ENCODE measurements at places on chromosomes 16 and 17. TPM values are rescaled to one million over a fixed set of nuclear protein-coding genes. Genes with fewer than 3 reads are reported as not detected.

DNA sequence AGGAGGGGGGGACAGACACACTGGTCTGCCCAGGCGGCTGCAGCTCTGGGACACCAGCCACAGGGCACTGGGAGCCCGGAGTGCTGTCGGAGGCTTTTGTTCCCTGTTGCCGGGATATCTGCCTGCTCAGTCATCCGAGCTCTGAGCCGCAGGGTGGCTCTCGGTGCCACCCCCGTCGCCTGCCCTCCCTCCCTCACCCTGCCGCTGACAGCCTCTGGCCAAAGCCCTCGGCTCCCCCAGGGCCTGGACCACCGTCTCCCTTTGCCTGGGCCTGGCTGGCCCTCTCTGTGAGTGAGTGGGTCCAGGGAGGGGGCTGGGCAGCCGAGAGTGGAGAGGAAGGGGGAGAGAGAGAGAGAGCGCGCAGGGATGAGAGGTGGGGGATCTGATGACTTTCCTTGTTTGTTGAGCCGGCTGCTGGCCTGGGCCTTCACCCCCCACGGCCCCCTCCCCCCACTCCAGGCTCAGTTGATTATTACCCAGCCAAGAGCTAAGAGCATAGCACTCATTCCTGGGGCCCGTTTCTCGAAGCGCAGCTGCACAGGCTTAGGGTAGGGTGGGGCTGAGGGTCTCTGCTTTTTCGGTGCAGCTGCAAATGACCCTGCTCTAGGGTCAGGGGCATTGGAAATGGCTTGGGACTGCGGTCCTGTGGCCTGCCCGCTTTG, 2.7 kb downstream of the FOXJ1 start:
- peaks cover 37% of the 10 kb centered on the region for H3K4me1 ChIP-seq
- no peaks in the 10 kb centered on the region for H3K36me3 ChIP-seq
- H3K4me3 ChIP-seq: peak overlapping the region; percentile 63
- DNase-seq: no peak
- H3K27ac ChIP-seq: peak overlapping the region; percentile 41
- H3K27me3 ChIP-seq: peaks cover 50% of the 10 kb centered on the region

GRCh38 chr16:75263963-75264445, 12.6 kb upstream of the BCAR1 start:
- DNase-seq: peak; percentile 45
- peaks cover 6% of the 10 kb centered on the region for H3K27me3 ChIP-seq
- H3K4me1 ChIP-seq: peaks cover 54% of the 10 kb centered on the region
- peak overlapping the region; percentile 92 for H3K27ac ChIP-seq
- no peaks in the 10 kb centered on the region for H3K36me3 ChIP-seq

GRCh38 chr16:6704306-6704930, 628.2 kb upstream of the RBFOX1 start:
- H3K27me3 ChIP-seq: no peaks in the 10 kb centered on the region
- H3K27ac ChIP-seq: no peak overlapping the region
- DNase-seq: no peak
- H3K36me3 ChIP-seq: no peaks in the 10 kb centered on the region
- H3K4me3 ChIP-seq: no peak overlapping the region
- H3K4me1 ChIP-seq: no peaks in the 10 kb centered on the region

- DNase-seq: no peak
- no peak overlapping the region for H3K4me3 ChIP-seq
- H3K27me3 ChIP-seq: no peaks in the 10 kb centered on the region
- H3K27ac ChIP-seq: peak overlapping the region; percentile 59
Observed at GRCh38 chr17:77441940-77442339, 301.2 kb downstream of the SEC14L1 start.

DNA sequence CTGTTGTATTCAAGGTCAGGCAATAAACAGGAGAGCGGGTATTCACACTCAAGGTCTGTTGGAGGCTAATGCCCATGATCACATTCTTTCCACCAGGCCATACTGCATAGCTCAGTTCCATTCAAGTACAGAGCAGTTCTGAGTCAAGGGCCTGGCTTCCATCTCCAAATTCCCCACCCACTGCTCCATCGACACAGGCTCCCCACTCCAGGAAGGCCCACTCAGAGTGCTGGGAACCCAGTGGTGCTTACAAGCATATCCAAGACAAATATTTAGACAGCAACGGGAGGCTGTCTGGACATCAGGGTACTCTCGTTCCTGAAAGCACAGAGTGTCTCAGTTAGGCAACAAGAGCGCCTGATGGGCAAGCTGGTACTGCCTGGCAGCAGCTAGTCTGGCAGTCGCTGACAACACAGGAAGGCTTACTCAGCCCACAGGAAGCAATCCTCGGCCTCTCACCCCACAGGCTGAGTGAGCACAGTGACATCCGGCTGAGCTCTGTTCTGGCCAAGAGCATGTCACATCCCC, 40.9 kb downstream of the RFFL start:
- H3K4me3 ChIP-seq: no peak overlapping the region
- peak; percentile 87 for DNase-seq
- H3K4me1 ChIP-seq: peaks cover 18% of the 10 kb centered on the region
- no peaks in the 10 kb centered on the region for H3K27me3 ChIP-seq

DNA sequence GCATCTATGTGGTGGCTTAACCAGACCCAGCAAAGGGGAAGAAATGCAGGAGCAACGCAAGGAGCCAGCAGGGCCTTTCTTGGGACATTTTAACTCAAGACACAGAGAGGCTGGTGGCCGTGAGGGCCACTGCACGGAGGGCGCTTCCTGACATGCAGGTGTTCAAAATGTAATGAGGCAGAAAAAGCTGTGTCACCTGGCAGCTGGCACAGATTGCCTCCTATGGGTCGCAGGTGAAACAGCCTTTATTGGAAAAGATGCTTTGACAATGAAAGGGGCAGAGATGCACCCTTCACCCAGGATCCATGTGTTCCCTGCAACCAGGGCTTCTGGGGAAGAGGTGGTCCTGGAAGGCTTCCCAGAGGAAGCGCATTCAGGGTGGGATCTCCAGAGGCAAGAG, 219.3 kb downstream of the XYLT1 start:
- H3K27ac ChIP-seq: no peak overlapping the region
- no peaks in the 10 kb centered on the region for H3K36me3 ChIP-seq
- DNase-seq: no peak
- H3K4me1 ChIP-seq: no peaks in the 10 kb centered on the region
- H3K4me3 ChIP-seq: no peak overlapping the region

DNA sequence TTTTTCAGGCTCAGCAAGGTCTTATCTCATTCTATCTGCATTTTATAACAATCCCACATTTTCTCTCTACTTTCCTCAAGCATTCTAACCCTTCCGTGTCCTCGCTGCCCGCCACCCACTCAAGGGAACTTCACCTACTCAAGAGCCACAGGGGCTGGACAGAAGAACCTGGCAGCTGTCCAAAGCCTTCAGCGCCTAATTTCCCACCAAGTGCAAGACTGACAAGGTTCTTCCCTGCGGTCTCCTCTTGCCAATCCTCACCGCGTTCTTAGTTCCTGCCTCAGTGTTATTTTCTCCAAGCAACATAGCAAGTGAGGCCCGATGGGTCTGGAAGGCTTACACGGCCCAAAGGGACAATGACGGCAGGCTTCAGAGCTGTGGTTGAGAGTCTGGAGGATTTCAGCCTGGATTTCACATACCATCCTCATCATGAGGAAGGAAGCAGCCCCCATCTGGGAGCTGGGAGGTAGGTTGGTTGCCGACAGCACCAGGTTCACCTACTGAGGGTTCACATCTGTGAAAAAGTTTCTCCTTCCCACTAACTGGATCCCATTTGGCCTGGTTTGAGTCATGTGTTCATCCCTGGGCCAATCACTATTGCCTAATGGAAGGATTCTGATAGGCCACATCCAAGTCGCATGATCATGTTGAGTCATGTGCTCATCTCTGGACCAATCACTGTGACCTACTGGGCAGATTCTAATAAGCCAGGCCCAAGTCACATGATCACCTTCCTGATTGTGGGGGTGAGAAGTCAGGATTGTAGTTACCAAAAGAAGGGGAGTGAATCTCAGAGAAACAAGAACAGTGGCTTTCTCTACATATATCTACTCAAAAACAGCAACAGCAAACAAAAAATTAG, 108.2 kb downstream of the N4BP1 start:
- no peak overlapping the region for H3K4me3 ChIP-seq
- H3K36me3 ChIP-seq: no peaks in the 10 kb centered on the region
- peaks cover 42% of the 10 kb centered on the region for H3K4me1 ChIP-seq
- no peaks in the 10 kb centered on the region for H3K27me3 ChIP-seq

GRCh38 chr16:31134625-31135534, 647 bp downstream of the PRSS8 start:
- DNase-seq: peak; percentile 83
- H3K4me1 ChIP-seq: peaks cover 50% of the 10 kb centered on the region
- peak overlapping the region; percentile 54 for H3K4me3 ChIP-seq
- no peaks in the 10 kb centered on the region for H3K27me3 ChIP-seq
- H3K36me3 ChIP-seq: peaks cover 29% of the 10 kb centered on the region

DNA sequence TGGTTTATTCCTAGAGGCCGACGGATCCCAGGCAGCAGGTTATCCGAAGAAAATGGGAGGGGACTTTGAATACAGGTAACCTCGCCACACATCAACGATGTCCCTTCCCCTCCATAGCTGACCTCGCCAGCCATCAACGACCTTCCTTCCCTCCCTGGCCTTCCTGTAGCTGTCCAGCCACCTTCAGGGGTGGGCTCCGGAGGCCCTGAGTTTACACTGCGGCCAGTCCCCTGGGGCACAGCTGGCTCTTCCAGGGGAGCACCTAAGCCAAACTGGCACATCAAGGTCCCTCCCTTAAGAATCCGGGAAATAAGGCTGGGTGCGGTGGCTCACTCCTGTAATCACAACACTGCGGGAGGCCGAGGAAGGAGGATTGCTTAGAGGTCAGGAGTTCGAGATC, 10.1 kb upstream of the RPH3AL start:
- no peak for DNase-seq
- no peaks in the 10 kb centered on the region for H3K27me3 ChIP-seq
- no peak overlapping the region for H3K4me3 ChIP-seq
- no peaks in the 10 kb centered on the region for H3K36me3 ChIP-seq

GRCh38 chr17:78154903-78155811, 9.0 kb downstream of the C17orf99 start:
- H3K4me3 ChIP-seq: no peak overlapping the region
- H3K27ac ChIP-seq: no peak overlapping the region
- no peaks in the 10 kb centered on the region for H3K36me3 ChIP-seq
- H3K4me1 ChIP-seq: peaks cover 16% of the 10 kb centered on the region
- DNase-seq: no peak
- no peaks in the 10 kb centered on the region for H3K27me3 ChIP-seq

DNA sequence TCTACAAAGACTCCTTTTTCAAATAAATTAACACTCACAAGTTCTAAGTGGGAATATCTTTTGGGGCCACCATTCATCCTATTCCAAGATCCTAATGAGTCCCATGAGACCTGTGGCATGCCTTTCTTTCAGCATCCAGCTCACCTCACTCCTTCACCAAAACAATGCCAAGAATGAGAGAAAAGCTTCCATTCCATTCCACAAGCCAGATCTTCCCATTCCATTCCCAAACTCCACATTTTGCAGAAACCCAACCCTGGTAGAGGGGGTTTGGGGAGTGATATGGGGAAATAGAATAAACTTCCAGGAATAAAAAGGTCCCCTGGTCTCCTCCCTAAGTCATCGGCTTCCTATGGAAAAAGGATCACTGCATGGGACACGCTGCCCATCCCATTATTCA, 392.2 kb downstream of the NPIPA8 start:
- no peaks in the 10 kb centered on the region for H3K36me3 ChIP-seq
- no peak overlapping the region for H3K27ac ChIP-seq
- no peak overlapping the region for H3K4me3 ChIP-seq
- DNase-seq: no peak
- H3K27me3 ChIP-seq: no peaks in the 10 kb centered on the region
- no peaks in the 10 kb centered on the region for H3K4me1 ChIP-seq

- peaks cover 92% of the 10 kb centered on the region for H3K4me1 ChIP-seq
- peak overlapping the region; percentile 53 for H3K4me3 ChIP-seq
- H3K27me3 ChIP-seq: no peaks in the 10 kb centered on the region
- H3K36me3 ChIP-seq: peaks cover 7% of the 10 kb centered on the region
- peak; percentile 73 for DNase-seq
Observed at GRCh38 chr17:45410144-45411091, 22.3 kb downstream of the ARHGAP27 start.

- H3K4me3 ChIP-seq: no peak overlapping the region
- H3K36me3 ChIP-seq: no peaks in the 10 kb centered on the region
- H3K27ac ChIP-seq: no peak overlapping the region
- no peak for DNase-seq
- no peaks in the 10 kb centered on the region for H3K27me3 ChIP-seq
- no peaks in the 10 kb centered on the region for H3K4me1 ChIP-seq
Observed at GRCh38 chr17:36675786-36676185, 74.4 kb downstream of the MRM1 start.

DNA sequence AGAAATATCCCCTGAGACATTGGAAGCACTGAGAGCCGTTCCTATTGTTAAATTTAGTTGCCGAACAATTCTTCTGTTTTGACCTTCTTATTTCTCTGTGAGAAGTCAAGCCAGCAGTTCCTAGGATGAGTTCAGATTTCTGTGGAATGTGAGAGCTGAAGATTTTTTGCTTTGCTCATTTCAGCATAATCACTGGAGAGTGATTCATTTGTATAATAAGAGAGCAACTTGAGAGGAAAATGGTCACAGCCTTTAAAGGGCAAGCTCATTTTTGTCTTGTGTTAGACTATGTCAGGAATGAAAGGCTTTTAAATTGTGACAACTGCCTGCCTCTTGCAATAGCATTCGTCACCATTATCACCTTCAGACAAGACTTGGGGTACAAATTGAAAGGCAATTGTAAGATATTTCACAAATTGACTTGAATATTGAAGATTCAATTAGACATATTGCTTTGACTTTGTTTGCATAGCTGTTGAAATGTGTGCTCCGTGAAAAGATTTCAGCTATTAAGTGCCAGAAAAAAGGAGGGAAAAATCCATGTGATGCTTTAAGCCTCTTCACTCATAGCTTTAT, 900.0 kb upstream of the GOT2 start:
- H3K27me3 ChIP-seq: no peaks in the 10 kb centered on the region
- H3K4me3 ChIP-seq: no peak overlapping the region
- H3K27ac ChIP-seq: no peak overlapping the region
- H3K4me1 ChIP-seq: no peaks in the 10 kb centered on the region

Gene TEDC2
- total RNA-seq: 0.68 TPM

Gene HOXB5
- 3.9 TPM for total RNA-seq

Gene MT3
- not detected for total RNA-seq

Gene TP53TG3F
- not detected for total RNA-seq

Gene SPNS3
- 0.24 TPM for total RNA-seq

Gene KCNH6
- 0.27 TPM for total RNA-seq

Gene CDC42EP4
- total RNA-seq: 44.6 TPM

Gene SRCIN1
- total RNA-seq: 6.6 TPM

Gene LRRC36
- total RNA-seq: 42.1 TPM

All from lower lobe of right lung (tissue), 2 donors.